ENCODE measurements at places on chromosomes 13 and 19.

DNA sequence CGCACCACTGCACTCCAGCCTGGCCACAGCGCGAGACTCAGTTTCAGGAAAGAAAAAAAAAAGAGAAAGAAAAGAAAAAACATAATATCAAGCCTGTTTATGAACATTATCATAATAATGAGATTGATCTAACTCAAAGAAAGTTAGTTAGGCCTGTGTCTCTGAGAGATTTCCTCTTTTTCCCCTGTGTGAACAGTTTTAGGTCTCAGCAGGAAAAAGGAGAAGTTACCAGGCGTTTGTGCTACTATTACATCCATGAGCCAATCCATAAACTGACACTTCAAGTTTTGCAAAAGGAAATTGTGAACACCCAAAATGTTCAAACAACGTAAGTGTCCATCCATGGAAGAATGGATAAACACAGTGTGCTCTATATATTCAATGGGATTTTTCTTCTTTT, 3.8 kb downstream of the TARM1 start:
- no peak for DNase-seq

DNA sequence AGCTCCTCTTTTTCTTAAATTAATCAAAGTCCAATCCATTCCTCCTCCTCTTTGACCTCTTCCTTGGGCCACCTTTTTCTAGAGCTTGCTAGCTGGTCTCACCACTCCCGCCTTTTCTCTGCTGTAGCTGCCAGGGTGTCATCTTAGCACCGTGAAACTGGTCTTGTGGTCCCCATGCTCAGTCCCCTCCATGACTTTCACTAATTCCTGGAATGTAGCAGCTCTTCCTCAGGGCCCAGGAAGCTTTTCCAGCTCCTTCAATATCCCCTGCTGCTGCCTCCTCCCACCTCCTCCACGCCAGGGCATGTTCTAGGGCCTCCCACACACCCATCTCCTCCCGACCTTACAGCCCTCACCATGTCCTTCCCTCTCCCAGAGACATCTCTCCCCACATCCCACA, 222.2 kb downstream of the MYO16 start:
- DNase-seq, result no peak

DNA sequence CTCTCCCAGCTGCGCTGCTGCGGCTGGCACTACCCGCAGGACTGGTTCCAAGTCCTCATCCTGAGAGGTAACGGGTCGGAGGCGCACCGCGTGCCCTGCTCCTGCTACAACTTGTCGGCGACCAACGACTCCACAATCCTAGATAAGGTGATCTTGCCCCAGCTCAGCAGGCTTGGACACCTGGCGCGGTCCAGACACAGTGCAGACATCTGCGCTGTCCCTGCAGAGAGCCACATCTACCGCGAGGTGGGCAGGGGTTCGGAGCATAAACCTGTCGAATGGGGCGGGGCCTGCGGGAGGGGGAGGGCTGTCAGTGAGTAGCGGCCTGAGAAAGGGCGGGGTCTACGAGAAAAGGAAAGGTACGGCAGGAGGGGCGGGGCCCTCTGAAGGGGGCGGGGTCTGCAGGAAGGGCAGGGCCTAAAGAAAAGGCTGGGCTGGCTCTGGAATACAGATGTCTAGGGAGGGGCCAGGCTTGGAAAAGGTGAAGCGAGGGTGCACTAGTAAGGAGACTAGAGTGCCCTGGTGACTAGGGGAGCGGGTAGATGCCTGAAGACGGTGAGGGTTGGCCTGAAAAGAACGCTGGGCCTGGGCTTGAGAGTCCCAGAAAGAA, 3.6 kb downstream of the CD37 start:
- no peak for DNase-seq

GRCh38 chr19:3873151-3873550, 4.3 kb upstream of the ZFR2 start:
- no peak for DNase-seq

- DNase-seq, result no peak
Measured at GRCh38 chr19:16095071-16095571, 16.6 kb upstream of the RAB8A start.

GRCh38 chr19:31275068-31275334, 74.2 kb downstream of the TSHZ3 start:
- no peak for DNase-seq

DNA sequence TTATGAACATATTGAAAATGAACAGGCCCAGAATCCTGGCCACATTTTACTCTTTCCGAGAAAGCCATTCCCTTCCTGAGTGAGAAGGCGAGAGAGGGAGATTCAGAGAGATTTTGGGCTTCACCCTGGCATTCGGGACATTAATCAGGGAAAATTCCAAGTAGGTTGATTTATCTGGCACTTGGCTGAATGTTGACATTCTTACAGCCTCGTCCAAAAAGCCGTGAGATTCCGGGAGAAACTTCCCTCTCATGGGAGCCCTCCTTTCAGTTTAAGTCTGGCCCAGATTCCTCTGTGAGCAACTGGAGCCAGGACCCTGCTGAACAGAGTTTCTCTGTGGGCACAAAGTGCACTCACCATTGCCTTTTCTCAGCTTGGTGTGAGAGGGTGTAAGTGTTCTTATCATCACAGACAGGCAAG, 129.2 kb upstream of the PEG3 start:
- DNase-seq, result no peak

GRCh38 chr13:44267980-44268379, 105.6 kb upstream of the SERP2 start:
- no peak for DNase-seq

GRCh38 chr13:20291675-20292074, 59.6 kb upstream of the GJB6 start:
- no peak for DNase-seq

DNA sequence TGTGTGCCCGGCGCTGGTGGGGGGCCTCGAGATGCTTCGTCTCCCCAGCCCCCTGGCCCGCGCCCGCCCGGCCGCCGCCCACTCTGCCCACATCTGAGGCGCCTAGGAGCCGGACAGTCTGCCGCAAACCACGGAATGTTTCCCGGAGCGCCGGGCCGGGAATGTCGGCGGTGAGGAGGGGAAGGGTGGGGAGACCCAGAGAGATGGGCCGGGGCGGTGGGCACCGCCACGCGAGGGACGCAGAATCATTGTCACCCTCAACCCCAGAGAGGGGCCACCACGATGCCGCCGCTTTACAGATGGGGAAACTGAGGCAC, 46.1 kb upstream of the NFIC start:
- DNase-seq, result no peak

DNA sequence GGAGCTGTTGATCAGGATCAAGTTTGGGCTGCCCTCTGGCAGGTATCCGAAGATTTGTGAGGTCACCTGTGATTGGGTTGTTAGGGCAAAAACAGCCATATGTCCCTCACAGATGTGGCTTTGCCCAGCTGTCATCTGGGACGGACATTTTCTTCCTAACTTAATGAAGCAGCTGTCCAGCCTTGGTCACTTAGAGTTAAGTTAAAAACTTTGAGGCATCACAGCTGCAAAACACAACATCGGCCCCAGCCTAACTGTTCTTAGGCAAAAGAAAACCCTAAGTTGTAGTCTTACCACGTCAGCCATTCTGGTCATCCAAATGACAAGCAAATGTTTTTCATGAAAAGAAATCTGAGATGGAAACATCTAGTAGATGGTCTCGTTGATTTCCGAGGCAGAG, 318.4 kb downstream of the DCLK1 start:
- no peak for DNase-seq

- DNase-seq, result no peak
Measured at GRCh38 chr19:13133241-13133870, 15.3 kb downstream of the NACC1 start.

DNA sequence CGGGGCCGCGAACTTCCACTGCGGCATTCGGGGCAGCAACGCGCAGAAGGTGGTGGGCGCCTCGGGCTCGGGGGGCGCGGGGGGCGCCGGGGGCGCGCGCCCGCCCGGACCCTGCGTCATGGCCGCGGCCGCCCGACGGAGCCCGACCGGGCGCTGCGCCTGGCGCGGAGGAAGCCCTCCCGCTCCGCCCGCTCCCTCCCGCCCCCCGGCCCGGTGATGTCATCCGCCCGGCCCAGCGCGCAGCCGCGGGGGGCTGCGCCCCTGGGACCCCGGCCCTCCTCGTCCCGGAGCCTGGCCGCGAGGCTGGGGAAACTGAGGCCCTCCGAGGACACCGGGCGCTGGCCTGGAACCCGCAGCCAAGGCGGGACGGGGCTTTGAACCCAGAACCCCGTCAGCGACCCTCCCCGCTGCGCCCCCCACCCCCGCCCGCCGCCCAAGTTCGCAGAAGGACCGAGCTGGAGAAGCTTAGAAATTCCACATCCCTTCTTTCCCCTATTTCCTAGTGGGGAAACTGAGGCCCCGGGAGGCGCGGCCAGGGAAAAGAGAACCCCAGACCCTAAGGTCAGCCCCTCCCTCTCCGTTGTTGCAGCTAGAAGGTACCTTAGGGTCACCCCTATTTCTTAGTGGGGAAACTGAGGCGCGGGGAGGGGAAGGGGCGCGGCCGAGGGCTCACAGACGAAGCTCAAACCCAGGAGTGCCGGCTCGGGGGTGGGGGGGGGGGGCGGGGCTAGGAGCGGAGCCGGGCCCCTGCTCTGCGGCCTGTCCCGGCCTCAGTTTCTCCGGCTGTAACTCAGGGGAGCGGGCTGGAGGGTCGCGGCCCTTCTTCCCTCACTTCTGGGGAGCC, at the start of gene SHC2:
Gene SHC2 (minus strand): TSS at position 157 of the 844 bp plus-strand sequence. CDS start 37 bp downstream, at position 120.
- no peak for DNase-seq

DNA sequence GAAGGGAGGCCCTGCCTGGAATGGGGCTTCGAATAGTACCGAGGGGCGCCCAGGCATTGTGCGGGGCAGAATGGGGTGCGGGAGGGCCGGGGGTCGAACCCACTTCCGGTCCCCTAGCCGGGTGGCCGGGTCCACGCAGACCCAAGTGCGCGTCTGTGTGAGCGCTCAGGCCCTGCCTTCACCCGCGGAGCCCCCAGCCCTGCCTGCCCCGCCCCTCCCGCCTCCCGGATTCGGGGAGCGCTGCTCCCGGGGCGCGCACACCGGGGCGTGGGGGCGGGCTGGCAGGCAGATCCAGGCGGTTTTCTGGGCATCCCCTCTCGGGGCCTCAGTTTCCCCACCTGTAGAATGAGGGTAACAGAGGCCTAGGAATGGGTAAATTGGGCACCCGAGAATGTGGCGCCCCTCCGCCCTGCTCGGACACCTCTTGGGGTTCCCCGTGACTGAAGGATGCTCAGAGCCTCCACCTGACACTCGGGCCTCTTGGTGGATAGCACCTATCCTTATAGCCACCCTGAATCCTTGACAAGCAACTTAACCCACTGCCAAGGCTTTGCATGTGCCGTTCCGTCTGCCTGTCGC, 682 bp downstream of the PIK3R2 start:
- no peak for DNase-seq

- DNase-seq, result no peak
Measured at GRCh38 chr19:41870401-41870873, 6.6 kb upstream of the CD79A start.

GRCh38 chr13:53357582-53357981, 329.0 kb downstream of the OLFM4 start:
- DNase-seq, result no peak

GRCh38 chr19:32497391-32497790, 83.6 kb upstream of the PDCD5 start:
- DNase-seq, result no peak

DNA sequence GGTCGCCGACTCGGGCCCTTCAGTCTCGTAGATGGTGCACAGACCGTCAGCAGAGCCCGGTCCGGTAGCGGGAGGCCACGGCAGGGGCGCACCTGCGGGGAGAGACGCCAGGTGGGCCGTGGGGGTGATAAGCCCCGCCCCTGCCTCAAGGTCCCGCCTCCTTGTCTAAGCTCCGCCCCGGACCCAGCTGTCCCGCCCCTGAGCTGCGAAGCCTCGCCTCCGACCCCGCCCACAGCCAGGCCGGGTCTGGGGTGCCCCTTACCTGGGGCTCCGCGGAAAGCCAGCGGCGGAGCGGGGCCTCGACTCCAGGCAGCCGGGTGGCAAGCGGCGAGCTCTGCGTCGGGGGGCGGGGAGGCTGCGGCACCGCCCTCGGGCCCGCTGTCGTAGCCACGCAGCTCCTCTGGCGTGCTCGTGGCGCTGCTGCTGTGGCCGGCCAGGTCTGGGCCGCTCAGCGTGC, 4.7 kb downstream of the PRR36 start:
- no peak for DNase-seq

GRCh38 chr13:101190976-101191375, 225.3 kb downstream of the NALCN start:
- no peak for DNase-seq

- no peak for DNase-seq
Measured at GRCh38 chr13:90591260-90591926, 756.1 kb upstream of the MIR17HG start.
